Muscle of back (tissue), 13 donors: ENCODE measurements at places on chromosomes 6 and 20.

DNA sequence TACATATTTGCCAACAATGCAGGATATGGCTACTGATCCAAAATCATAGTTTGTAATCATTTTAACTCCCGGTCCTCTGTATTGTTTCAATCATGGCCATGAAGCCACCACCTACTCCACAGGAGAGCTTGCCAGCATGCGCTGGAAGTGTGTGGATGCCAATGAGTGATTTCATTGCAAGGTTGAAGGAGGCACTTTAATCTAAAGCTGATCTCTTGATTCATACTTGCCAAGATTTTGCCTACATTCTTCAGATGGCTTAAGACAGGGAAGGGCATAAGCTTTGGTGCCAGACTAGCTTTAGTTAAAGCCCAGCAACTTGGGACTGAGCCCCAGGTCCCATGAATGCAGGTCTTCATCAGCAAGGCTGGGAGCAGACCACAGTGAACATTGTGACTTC, 58.8 kb downstream of the TPD52L1 start:
- no peak for DNase-seq

- no peak for DNase-seq
Measured at GRCh38 chr6:144619966-144620365, 334.8 kb downstream of the UTRN start.

GRCh38 chr20:8726460-8726859, 342.4 kb upstream of the PLCB4 start:
- DNase-seq = no peak

- no peak for DNase-seq
Measured at GRCh38 chr6:113586413-113587077, 270.6 kb upstream of the MARCKS start.

DNA sequence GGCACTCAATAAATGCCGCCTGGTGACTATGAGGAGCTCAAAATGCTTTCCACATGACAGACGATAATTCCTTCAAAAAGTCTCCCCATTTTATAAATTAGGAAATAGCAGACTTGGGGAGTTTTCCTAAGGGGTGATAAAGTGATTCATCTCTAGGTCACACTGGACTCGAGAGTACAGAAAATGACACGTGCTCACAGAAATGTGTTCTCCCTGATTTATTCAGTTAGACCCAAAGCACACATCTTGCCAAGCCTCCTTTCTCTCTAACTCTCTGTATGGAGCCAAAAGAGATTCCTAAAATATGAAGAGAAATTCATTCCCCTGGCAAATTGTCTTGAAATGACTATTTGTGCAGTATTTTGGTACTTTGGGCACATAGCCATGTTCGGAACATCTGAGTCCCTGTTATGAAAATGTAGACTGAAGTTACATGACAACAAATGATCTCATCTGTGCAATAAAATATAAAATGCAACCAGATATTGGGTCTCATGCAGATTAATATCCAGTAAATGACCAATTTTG, 381.1 kb downstream of the TFAP2B start:
- peak; percentile 51 for DNase-seq

- no peak for DNase-seq
Measured at GRCh38 chr20:34269996-34270627, 28.9 kb downstream of the ASIP start.

GRCh38 chr6:106670236-106670635, 40.9 kb downstream of the QRSL1 start:
- no peak for DNase-seq

GRCh38 chr20:52943185-52943841, 28.8 kb upstream of the TSHZ2 start:
- peak; percentile 64 for DNase-seq

DNA sequence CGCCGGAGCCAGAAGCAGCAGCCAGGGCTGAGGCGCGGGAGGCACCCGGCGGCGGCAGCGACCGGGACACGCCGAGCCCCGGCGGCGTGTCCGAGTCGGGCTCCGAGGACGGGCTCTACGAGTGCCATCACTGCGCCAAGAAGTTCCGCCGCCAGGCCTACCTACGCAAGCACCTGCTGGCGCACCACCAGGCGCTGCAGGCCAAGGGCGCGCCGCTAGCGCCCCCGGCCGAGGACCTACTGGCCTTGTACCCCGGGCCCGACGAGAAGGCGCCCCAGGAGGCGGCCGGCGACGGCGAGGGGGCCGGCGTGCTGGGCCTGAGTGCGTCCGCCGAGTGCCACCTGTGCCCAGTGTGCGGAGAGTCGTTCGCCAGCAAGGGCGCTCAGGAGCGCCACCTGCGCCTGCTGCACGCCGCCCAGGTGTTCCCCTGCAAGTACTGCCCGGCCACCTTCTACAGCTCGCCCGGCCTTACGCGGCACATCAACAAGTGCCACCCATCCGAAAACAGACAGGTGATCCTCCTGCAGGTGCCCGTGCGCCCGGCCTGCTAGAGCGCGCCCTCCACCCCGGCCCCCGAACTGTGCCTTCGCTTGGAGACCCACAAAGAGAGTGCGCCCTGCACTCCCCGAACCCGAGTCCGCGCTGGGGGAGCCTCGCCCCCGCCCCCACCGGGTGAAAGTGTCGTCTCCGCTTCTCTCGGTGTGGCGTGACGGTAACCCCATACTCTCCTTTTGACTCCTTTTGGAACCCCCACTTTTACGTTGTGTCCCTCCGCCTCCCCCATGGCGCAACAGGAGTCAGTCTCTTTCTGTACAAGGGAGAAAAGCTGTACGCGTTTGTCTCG, 1.6 kb downstream of the INSM1 start:
- DNase-seq = peak; percentile 16

GRCh38 chr20:32894026-32894483, 35.3 kb downstream of the EFCAB8 start:
- no peak for DNase-seq

- no peak for DNase-seq
Measured at GRCh38 chr6:129542705-129543104, 167.3 kb downstream of the ARHGAP18 start.

DNA sequence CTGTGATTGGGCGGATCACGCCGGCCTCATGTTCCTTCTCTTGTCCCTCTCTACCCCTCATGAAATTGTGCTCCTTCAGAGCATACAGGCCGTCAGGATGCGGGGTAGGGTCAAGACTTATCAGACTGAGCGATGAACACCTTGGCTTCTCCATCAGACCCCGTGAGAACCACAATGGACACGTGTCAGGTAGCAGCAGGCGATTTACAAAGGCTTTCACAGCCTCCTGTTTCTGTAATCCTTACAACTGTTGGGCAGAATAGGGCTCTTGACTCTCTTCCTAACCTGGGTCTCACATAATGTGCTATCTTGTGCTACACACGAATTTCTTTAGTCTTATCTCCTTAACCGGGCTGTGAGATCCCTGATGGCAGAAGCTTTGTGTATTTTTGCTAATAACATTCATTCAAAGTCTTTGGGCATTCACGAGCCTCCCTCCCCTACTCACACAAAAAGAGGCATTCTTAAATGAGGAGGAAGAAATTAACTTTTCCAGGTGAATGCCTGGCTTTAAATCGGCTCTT, 122.9 kb upstream of the SLC22A23 start:
- DNase-seq = no peak

- DNase-seq = peak; percentile 72
Measured at GRCh38 chr6:107646176-107646575, 156.3 kb downstream of the SOBP start.

- no peak for DNase-seq
Measured at GRCh38 chr6:156816505-156816904, 39.3 kb downstream of the ARID1B start.

GRCh38 chr20:10857352-10858070, 183.7 kb upstream of the JAG1 start:
- DNase-seq = peak; percentile 70

- peak; percentile 24 for DNase-seq
Measured at GRCh38 chr6:19432966-19433498, 404.1 kb upstream of the ID4 start.

DNA sequence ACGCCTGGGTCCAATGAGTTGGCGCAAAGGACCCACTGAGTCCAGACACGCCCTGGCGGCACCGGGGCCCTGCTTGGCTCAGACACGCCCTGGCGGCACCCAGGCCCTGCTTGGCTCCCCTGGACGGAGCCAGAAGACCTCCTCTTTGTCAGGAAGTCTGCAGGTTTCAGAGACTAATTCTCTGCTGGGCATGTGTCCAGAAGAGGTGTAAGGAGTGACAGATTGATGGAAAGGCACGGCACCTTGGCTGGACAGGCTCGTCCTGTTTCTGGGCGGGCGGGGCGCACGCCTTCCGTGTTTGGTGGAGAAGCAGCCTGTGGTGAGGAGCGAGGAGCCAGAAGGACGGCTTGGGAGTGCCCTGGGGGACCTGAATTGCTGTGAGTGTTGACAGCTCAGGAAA, 23.1 kb upstream of the DACT2 start:
- DNase-seq = no peak

- peak; percentile 56 for DNase-seq
Measured at GRCh38 chr20:45823949-45824835, 2.9 kb downstream of the TNNC2 start.

- no peak for DNase-seq
Measured at GRCh38 chr6:43262780-43263313, 19.6 kb downstream of the TTBK1 start.

GRCh38 chr20:13213335-13213734, 7.7 kb upstream of the ISM1 start:
- DNase-seq = no peak
